ENCODE measurements at places on chromosomes 1 and 21.
A peak's percentile ranks its signal among the peaks of the same experiment; 100 is the strongest.

DNA sequence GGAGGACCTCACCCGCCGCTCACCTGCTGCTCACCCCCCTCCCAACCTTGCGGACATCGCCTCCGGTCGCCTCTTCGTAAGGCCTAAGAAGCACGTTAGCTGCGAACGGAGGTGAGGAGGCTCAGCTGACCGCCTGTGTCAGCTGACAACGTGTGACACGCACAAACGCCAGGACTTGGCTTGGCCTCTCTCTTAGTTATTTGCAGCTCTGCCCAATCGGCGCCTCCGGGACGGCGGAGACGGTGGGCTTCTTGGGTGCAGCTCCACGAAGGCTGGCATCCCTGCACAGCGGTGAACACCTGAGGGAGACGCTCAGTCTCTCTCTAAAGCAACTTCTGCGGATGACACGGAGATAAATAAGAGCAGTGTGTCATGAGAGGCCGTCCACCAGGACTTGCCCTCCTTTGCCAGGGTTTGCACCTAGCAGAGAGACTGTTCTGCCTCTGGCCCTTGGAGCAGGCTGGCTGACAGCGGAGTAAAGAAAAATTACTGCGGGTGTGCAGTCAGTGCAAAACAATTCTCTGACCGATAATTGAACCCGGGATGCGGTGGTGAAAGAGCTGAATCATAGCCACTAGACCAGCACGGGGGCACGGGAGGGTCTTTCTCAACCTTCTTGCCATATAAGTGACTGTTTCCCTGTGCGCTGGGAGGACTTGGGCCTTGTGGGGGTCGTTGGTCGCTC lies 318.9 kb downstream of the FAM72C start:
- DNase-seq: no peak

- DNase-seq: peak; percentile 47
These were observed 91.0 kb upstream of the MAP1LC3C start for GRCh38 chr1:242089911-242090310.

DNA sequence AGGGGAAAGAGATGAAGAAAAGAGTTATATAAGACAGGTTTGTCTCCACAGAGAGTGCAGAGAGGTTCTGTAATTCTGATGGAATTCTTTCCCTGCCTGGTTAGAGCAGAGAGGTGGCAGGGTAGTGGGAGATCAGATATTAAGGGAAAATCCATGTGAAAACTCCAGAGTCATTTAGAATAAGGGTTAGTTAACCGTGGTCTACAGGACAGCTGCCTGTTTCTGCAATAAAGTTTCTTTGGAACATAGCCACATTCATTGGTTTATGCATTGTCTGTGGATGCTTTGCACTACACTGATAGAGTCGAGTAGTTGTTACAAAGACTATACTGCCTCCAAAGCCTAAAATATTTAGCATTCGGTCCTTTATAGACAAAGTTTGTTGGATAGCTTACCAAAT lies 55.6 kb downstream of the LRRC8D start:
- peak; percentile 12 for DNase-seq

- no peak for DNase-seq
These were observed 915 bp downstream of the CDC20 start for GRCh38 chr1:43359696-43360095.

GRCh38 chr1:30371179-30371788 lies 352.1 kb downstream of the MATN1 start:
- DNase-seq: no peak

GRCh38 chr1:30915491-30916230 lies 7.1 kb upstream of the SDC3 start:
- no peak for DNase-seq

All from lung (tissue), 17 donors.